ENCODE measurements at places on chromosomes 12 and 14.
A peak's percentile ranks its signal among the peaks of the same experiment; 100 is the strongest.

DNA sequence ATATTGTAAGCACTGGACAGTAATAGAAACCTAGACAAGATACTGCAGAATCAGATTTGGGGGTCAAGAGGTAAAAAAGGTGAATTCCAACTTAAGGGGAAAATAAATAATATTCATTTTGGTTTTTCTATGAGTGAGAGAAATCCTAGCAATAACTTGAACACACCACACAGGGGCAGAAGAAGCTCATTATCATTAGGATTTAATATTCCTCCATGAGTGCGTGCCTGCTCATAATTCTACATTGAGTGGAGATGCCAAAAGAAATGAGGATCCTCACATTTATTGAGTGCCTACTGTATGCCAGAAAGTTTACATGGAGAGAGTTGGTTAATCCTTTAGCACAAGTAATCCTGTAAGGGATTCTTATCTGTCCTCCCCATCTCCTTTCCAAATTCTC lies 40.5 kb upstream of the C14orf132 start:
- H3K27ac ChIP-seq: no peak overlapping the region
- DNase-seq: no peak
- H3K4me1 ChIP-seq: no peaks in the 10 kb centered on the region
- no peak overlapping the region for H3K4me3 ChIP-seq

- H3K27me3 ChIP-seq: peaks cover 2% of the 10 kb centered on the region
- H3K4me3 ChIP-seq: peak overlapping the region; percentile 27
- peaks cover 11% of the 10 kb centered on the region for H3K4me1 ChIP-seq
- peak overlapping the region; percentile 20 for H3K27ac ChIP-seq
Measured at GRCh38 chr14:38989922-38990546, 113.0 kb downstream of the SEC23A start.

DNA sequence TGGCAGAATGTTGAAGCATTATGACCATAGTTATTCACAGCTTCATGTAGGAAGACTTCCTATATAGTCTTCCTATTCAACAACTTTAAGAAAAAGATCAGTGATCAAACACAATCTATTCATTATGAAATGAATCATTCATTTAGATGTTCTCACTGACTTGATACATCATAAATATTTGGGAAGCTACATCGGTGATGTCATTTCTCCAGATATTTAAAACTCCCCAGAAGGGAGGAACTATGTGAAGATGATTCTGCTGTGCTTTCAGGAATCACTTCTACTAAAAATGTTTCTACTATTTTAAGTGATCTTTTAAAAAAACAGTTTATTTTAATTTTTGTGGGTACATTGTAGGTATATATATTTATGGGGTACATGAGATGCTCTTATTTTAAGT lies 316.4 kb downstream of the BCAT1 start:
- DNase-seq: no peak
- no peak overlapping the region for H3K27ac ChIP-seq
- no peaks in the 10 kb centered on the region for H3K27me3 ChIP-seq
- no peaks in the 10 kb centered on the region for H3K36me3 ChIP-seq
- H3K4me1 ChIP-seq: no peaks in the 10 kb centered on the region
- H3K4me3 ChIP-seq: no peak overlapping the region

DNA sequence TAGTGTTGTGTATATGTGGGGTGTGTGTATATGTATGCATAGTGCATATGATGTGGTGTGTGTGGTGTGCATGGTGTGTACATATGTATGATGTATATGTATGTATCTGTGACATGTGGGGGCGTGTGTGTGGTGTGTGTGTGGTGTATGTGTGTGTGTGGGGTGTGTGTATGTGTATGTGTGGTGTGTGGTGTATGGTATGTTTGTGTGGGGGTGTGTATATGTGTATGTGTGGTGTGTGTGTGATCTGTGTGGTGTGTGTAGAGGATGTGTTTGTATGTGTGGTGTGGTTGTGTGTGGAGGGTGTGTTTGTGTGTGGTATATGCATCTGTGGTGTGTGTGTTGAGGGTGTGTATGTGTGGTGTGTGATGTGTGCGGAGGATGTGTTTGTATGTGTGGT lies 61.6 kb downstream of the CLMN start:
- H3K4me1 ChIP-seq: no peaks in the 10 kb centered on the region
- H3K4me3 ChIP-seq: no peak overlapping the region
- H3K27me3 ChIP-seq: no peaks in the 10 kb centered on the region
- no peak overlapping the region for H3K27ac ChIP-seq

DNA sequence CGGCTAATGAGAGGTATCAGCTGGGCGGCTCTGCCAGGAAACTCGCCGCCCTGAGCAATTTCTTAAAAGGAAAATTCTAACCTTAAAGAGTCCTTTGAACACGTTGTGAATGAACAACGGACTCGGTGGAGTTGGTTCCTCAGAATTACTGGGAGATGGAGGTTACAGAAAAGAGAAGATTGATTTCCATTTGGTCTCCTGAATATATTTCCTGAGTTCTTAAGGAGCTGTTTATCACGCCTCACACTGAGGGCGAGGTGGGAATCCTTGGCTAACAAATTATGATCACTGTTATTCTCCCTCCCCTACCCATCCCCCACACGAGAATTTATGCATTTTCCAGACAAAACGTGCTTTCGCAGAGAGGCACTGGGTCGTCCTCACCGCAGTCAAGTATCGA lies 194.5 kb upstream of the C14orf180 start:
- H3K27ac ChIP-seq: no peak overlapping the region
- H3K4me1 ChIP-seq: peaks cover 8% of the 10 kb centered on the region
- no peak overlapping the region for H3K4me3 ChIP-seq

- H3K27me3 ChIP-seq: peaks cover 34% of the 10 kb centered on the region
- H3K27ac ChIP-seq: no peak overlapping the region
- H3K4me1 ChIP-seq: no peaks in the 10 kb centered on the region
- no peak overlapping the region for H3K4me3 ChIP-seq
- peaks cover 2% of the 10 kb centered on the region for H3K36me3 ChIP-seq
Measured at GRCh38 chr14:95204705-95205104, 47.4 kb upstream of the DICER1 start.

GRCh38 chr12:99284161-99284560 lies 363.4 kb upstream of the GARIN6 start:
- H3K27ac ChIP-seq: no peak overlapping the region
- no peaks in the 10 kb centered on the region for H3K27me3 ChIP-seq
- no peak overlapping the region for H3K4me3 ChIP-seq
- no peaks in the 10 kb centered on the region for H3K4me1 ChIP-seq
- DNase-seq: no peak

DNA sequence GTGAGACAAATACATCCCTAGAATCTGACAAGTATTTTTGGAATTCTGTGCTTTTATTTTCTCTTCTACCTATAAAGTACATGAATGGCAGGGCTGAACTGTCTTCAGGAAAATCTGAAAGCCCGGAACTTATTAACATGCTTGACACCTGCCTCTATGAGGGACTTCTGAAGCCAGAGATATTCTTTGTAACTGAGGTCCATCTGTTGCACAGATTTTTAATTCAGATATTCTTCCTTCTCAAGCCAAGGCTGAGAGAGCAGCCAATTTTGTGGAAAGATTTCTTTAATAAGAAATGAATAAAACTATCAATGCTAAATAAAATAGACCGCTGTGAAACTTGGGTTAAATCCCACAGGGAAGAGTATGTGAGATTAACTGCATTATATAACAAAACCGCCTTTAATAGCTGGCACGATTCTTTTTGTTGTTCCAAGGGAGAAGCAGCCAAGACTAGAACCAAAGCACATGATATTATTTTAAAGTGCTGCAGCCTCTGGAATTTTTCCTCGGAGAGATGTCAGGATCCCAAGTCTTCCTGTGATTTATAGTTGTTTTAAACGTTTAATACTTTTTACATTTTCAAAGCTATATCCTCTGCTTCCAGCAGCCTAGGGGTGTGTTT lies 148.9 kb downstream of the CRADD start:
- H3K36me3 ChIP-seq: no peaks in the 10 kb centered on the region
- H3K27me3 ChIP-seq: no peaks in the 10 kb centered on the region
- H3K4me1 ChIP-seq: no peaks in the 10 kb centered on the region
- H3K27ac ChIP-seq: no peak overlapping the region

DNA sequence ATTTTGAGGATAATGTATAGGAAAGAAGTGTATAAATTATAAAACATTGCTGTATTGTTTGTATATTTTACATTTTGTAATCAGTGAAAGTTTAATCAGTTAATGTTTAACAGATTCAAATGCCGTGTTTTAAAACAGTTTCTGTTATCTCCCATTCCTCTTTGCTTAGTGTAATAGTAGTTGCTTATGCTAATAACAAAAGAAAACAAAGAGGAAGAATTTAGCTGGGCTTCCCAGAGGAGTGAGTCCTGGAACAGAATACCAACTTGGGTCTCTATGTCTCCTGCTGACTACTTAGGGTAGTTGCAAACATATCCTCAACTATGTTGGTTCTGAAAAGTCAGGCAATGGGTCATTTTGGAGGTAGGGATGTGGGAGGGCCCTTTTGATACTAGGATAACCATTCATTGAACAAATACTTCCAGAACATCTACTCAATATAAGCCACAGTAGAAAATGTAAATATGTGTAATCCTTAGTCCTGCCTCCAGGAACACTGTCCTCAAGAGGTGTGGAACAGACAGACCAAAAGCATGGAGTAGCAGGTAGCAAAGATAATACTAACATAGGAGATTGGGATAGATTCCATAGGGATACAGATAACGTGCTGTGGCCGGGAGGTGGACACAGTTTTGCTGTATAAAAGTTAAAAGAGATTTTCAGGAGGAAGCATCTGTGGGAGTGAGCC lies 36.1 kb upstream of the EVL start:
- peaks cover 11% of the 10 kb centered on the region for H3K4me1 ChIP-seq
- no peak overlapping the region for H3K27ac ChIP-seq
- no peaks in the 10 kb centered on the region for H3K27me3 ChIP-seq
- H3K36me3 ChIP-seq: no peaks in the 10 kb centered on the region

- H3K36me3 ChIP-seq: peaks cover 2% of the 10 kb centered on the region
- no peaks in the 10 kb centered on the region for H3K4me1 ChIP-seq
- no peak overlapping the region for H3K4me3 ChIP-seq
- DNase-seq: no peak
- H3K27me3 ChIP-seq: peaks cover 7% of the 10 kb centered on the region
Measured at GRCh38 chr12:130677957-130678558, 38.0 kb downstream of the RIMBP2 start.

GRCh38 chr14:25400607-25401206 lies 350.8 kb upstream of the STXBP6 start:
- H3K27me3 ChIP-seq: peaks cover 8% of the 10 kb centered on the region
- no peak for DNase-seq
- no peak overlapping the region for H3K27ac ChIP-seq
- no peak overlapping the region for H3K4me3 ChIP-seq
- no peaks in the 10 kb centered on the region for H3K36me3 ChIP-seq

DNA sequence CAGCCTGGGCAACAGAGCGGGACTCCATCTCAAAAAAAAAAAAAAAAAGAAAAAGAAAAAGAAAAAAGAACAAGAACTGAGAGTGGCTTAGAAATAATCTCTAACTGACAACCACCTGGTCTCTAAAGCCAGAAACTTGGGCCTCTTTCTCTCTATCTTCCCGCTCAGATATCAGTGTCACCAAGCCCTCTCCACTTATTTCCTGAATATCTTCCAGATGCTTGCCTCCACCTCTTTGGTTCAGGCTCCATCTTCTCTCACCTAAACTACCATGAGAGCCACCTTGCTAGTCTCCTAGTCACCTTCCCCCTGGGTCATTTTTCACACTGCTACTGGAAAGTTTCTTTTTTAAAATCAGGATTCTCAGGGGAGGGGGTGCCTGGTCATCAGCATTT lies 1.8 kb upstream of the TM9SF1 start:
- H3K4me3 ChIP-seq: peak overlapping the region; percentile 89
- H3K27me3 ChIP-seq: no peaks in the 10 kb centered on the region
- H3K27ac ChIP-seq: peak overlapping the region; percentile 98

- no peaks in the 10 kb centered on the region for H3K36me3 ChIP-seq
- no peaks in the 10 kb centered on the region for H3K27me3 ChIP-seq
- H3K4me1 ChIP-seq: peaks cover 11% of the 10 kb centered on the region
- H3K27ac ChIP-seq: no peak overlapping the region
- no peak overlapping the region for H3K4me3 ChIP-seq
Measured at GRCh38 chr14:62103464-62103863, 341.2 kb downstream of the SNAPC1 start.

GRCh38 chr14:89226801-89227495 lies 190.1 kb downstream of the FOXN3 start:
- H3K36me3 ChIP-seq: peaks cover 7% of the 10 kb centered on the region
- no peaks in the 10 kb centered on the region for H3K27me3 ChIP-seq
- H3K4me3 ChIP-seq: no peak overlapping the region
- no peak for DNase-seq
- peaks cover 75% of the 10 kb centered on the region for H3K4me1 ChIP-seq

DNA sequence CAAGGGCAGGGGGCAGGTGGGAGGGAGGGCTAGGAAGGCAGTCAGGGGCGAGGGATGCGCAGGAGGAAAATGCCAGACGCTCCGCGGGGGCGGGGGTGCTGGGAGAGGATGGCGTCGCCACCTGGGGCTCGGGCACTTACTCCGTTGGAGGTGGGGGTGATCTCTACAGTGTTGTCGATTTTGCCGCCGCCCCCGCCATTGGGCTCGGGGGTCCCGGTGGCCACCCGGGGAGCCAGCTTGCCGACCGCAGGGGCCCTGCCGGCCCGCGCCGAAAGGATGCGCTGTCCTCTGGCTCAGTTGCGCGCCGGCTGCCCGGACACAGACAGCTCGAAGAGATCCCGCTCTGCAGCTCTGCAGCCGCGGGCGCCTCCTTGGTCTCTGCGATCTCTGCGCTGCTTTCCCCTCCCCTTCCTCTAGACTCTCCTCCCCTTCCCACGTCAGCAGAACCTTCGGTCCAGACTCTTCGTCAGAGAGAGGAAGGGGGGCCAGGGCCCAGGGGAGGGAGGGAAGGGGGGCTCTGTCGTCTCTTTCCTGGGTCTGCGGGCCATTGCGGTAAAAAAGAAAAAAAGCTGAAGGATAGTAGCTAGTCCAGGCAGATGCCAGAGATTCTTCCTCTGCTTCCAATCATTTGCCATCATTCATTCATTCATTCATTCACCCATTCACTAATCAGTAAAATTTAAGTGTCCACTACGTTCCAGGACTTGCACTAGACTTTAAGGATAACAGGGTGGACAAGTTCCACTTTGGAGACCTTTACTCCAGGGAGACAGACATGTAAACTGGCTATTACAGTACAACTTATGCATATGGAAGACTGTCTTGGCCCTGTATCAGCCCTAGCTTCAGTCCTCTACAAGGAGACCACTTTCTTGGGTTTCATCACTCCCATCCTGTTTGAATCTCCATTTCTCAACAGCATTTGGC lies at the start of gene SLC22A17:
Gene SLC22A17 (minus strand): TSS at position 382 of the 927 bp plus-strand sequence.
- no peak within 1 kb of the TSS for H3K27ac ChIP-seq
- no peaks in the 10 kb centered on the region for H3K4me1 ChIP-seq
- DNase-seq: no peak
- H3K36me3 ChIP-seq: peaks cover 4% of the 10 kb centered on the region
- H3K27me3 ChIP-seq: peaks cover 78% of the 10 kb centered on the region

DNA sequence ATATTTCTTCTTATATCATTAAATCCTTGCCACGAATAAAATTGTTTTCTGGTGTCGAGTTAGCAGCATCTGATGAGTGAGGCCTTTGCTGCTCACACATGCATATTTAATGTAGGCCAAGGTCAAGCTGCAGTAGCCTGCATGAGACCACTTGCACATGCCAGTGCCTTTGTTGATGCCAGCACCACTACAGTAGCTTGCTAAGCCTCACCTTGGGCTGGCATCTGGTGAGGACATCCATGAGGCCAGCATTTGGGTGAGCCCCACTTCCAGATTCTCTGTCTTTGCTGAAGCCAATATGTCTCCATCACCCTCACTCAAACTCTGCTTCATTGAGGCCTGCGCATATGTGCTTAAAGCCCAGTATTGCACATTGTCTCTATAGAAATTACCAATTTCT lies 8.0 kb downstream of the CCDC59 start:
- H3K27me3 ChIP-seq: no peaks in the 10 kb centered on the region
- no peak for DNase-seq
- peaks cover 30% of the 10 kb centered on the region for H3K36me3 ChIP-seq
- H3K4me1 ChIP-seq: peaks cover 6% of the 10 kb centered on the region

All from central memory CD8-positive, alpha-beta T cell (primary cell).